WTC11 (cell line): ENCODE measurements at places on chromosomes 2 and 18. TPM values are rescaled to one million over a fixed set of nuclear protein-coding genes. Genes with fewer than 3 reads are reported as not detected.

The EVX2 gene
- total RNA-seq = 0.05 TPM in 1 of 3 replicates, not detected in the others

GRCh38 chr2:98464772-98465310 is 20.2 kb downstream of the INPP4A start:
- no peak for DNase-seq

GRCh38 chr2:126890136-126890510 is 8.6 kb upstream of the TEX51 start:
- no peak for DNase-seq

The FTCDNL1 gene
- total RNA-seq = 0.85 to 2.1 TPM (median 1.8 TPM) in 3 replicates

- DNase-seq = no peak
These were observed 14.8 kb downstream of the WDFY1 start for GRCh38 chr2:223930103-223930976.

DNA sequence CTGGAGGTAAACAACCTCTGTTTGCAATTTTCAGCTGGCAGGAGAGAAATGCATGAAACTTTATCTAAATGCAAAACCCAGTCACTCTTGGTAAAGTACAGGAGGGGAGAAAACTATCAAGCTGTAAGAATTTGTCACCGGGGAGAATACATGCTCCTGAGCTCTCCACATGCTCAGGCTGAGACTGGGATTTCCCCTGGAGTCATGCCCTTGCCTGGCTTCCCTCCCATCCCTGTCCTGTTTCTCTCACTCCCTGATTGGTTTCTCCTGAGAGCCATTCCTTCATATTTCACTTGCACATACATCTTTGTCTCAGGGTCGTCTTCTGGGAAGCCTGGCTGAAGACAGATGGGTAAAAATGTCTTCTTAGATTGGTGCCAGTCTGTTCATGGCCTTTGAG is 52.9 kb upstream of the SPATS2L start:
- DNase-seq = no peak

The LOXHD1 gene
- 0.35 to 0.64 TPM (median 0.57 TPM) in 3 replicates for total RNA-seq

GRCh38 chr2:149562324-149562723 is 25.3 kb downstream of the MMADHC start:
- DNase-seq = no peak

The TDRD15 gene
- total RNA-seq = not detected in 3 replicates

DNA sequence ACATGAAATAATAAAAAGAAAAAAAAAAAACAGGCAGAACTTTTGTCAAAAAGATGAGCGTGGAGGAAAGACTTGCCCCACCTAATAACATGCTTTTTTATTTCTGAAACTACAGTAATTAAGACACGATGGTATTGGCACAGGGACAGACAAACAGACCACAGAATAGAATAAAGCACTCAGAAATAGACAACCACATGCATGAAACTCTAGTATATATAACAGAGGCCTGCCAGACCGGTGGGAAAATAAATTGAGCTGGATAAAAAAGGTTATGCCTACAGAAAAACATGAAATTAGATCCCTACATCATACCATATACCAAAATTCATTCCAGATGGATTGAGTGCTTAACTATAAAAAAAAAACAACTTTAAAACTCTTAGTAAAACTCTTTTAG is 163.1 kb downstream of the NRP2 start:
- DNase-seq = no peak

The SLC20A1 gene
- 59.9 to 64.4 TPM (median 60.1 TPM) in 3 replicates for total RNA-seq

- no peak for DNase-seq
These were observed 400 bp downstream of the CCDC88A start for GRCh38 chr2:55419233-55419678.

The RAB17 gene
- 134 to 140 TPM (median 137 TPM) in 3 replicates for total RNA-seq

DNA sequence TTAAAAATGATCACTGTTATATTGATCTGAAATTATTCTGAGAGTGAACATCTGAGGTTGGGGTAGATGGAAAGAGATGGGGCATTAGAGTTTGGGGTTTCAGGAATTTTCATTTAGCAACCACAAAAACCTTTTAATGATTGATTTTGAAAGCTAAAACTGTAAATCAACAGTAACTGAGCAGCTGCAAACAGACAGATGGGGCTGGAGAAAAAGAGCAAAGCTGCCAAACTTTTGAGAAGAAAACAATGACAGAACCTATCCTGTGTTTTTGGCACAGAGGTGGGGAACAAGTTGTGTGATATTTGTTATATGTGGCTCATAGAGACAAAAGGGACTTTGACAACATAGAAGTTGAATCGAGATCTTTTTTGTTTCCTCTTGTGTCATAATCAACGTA is 415.8 kb upstream of the DSEL start:
- DNase-seq = no peak

The SULT1C4 gene
- total RNA-seq = 4.3 to 4.9 TPM (median 4.6 TPM) in 3 replicates

GRCh38 chr2:166249318-166249717 is 121.5 kb upstream of the SCN1A start:
- DNase-seq = no peak

GRCh38 chr18:73717570-73717969 is 430.1 kb downstream of the FBXO15 start:
- no peak for DNase-seq

The PROM2 gene
- total RNA-seq = 7.9 to 11.8 TPM (median 8.3 TPM) in 3 replicates

DNA sequence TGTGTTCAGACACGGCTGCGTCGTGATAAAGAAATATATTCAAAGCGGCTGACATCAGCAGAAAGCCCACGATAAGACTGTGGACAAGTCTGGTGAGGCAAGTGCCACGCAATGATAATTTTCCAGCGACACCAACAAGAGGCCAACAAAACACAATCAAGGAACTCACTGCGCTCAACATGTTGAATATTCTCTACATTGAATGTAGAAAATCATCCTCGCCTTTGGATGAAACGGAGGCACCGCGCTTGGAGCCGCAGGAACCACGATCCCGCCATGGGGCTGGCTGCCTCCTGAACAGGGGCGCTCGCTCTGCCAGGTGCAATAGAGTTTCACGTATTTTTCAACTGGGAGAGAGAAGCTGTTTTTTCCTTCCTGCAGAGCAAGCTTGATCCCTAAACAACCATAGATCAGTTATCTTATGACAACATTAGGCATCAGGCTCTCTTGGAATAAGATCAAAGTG is 220.3 kb downstream of the ATAD2B start:
- no peak for DNase-seq

DNA sequence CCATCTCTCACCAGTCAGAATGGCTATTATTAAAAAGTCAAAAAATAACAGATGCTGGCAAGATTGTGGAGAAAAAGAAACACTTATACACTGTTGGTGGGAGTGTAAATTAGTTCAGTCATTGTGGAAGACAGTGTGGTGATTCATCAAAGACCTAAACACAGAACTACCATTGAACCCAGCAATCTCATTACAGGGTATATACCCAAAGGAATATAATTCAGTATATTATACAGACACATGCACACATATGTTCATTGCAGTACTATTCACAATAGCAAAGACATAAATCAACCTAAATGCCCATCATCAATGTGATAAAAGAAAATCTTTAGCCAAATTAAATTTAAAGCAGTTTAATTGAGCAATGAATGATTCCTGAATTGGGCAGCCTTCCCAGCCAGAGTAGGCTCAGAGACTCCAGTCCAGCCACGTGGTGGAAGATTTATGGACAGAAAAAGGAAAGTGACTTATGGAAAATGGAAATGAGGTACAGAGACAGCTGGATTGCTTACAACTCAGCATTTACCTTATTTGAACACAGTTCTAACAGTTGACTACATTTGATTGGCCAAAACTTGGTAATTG is 377.1 kb upstream of the SLC39A10 start:
- no peak for DNase-seq

The SERPINB3 gene
- total RNA-seq = 0.11 to 0.22 TPM in 2 of 3 replicates, not detected in the other

The NEU4 gene
- total RNA-seq = 2.2 to 4.1 TPM (median 3.0 TPM) in 3 replicates

DNA sequence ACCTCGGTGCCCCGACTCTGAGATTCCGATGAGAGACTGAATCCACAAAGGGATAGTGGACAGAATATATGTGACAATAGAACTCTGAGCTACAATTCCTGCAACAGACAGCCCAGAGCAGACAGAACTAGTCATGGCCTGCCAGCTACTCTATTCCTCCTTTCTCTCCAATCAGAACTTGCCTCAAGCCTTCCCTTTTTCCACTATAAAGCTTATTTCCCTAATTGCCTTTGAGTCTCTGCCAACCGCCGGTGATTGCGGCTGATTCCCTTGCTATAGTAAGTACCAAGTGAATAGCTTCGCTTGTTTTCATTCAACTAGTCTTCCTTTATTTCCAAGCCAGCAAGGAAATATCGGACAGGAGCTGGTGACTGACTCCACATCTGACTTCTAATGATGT is 96.8 kb downstream of the DSC3 start:
- no peak for DNase-seq

- no peak for DNase-seq
These were observed 31.4 kb upstream of the PHLPP1 start for GRCh38 chr18:62683935-62684334.

DNA sequence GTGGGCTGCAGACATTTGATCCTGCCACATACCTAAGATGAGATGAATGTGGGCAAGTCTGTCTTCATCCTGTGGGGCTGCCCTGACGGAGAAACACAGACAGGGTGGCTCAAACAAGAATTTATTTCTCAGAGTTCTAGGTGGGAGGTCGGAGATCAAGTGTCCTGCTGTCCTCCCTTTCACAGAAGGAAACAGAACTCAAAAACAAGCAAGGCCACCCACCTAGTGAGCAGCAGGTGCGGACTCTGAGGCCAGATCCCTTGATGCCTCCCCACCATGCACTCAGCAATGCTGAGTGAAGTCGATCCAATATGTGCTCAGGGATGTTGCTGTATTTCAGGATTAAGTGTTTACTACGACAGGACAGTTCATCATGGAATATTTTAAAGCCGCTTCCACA is 63.0 kb upstream of the SNTG2 start:
- no peak for DNase-seq

DNA sequence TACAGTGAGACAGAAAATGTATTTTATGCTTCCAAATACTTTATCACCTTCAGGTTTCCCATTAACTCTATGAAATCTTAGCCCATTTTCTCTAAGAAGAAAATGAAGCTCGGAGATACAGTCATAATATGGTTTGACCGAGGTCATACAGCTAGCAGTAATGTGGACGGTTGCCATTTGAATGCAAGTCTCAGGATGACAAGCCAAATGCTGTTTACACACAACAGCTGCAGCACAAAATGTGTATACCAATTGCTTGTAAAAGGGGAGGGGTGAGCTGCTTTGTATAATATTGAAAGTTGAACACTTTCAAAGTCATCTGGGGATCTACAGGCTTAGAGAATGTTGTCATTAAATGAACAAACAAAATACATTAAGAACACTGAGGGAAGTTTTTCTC is 93.8 kb upstream of the FSIP2 start:
- no peak for DNase-seq

The PAX8 gene
- total RNA-seq = 0.27 to 0.66 TPM (median 0.35 TPM) in 3 replicates

- DNase-seq = no peak
These were observed 571.2 kb upstream of the ACVR2A start for GRCh38 chr2:147273628-147274027.

DNA sequence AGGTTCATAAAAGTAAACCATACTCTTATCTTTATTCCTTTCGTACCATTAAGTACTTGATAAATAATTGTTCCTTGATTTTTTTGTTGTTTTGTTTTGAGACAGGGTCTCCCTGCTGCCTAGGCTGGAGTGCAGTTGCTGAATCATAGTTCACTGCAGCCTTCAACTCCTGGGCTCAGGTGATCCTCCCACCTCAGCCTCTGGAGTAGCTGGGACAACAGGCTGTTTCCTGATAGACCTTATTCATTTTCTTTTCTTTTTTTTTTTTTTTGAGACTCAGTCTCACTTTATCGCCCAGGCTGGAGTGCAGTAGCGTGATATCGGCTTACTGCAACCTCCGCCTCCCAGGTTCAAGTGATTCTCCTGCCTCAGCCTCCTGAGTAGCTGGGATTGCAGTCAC is 5.5 kb downstream of the KCNG3 start:
- no peak for DNase-seq

DNA sequence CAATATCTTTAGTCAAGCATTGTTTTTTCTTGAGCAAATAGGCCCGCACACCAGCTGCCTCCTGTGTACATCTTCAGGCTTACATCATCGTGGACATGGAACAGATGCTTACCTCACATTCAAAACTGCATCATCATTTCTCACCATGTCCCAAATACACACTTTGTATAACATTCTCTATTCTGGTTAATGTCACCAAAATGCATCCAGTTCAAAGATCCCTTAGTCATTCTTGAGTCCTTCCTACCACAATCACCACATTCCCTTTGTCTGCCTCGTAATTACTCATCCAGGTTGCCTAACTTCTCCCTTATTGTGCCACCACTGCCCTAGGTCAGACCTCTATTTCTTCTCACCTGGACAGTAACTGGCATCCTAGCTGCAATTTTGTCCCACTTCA is 373.7 kb upstream of the GALNT5 start:
- DNase-seq = no peak

DNA sequence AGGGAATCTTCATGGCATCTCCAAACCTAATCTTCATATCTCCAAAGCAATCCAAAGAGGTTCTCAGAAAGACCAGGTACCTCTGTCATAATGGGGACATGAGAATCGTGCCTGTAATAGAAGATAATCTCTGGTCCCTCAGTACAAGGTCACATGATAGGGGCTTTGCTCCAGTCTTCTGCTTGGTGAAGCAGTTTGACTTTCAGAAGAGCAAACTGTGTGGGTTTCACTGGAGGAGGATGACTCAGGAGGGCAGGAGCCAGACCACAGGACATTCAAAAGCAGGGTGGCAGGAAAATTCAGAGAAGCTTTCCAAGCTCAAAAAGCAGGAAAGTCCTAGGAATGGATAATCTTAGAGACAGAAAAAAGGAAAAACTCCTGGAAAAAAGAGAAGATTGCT is 10.6 kb upstream of the PAX3 start:
- DNase-seq = no peak

The TRIM43 gene
- 0.11 TPM in 1 of 3 replicates, not detected in the others for total RNA-seq
